ENCODE measurements at places on chromosomes 1 and 21. TPM values are rescaled to one million over a fixed set of nuclear protein-coding genes. Genes with fewer than 3 reads are reported as not detected.

DNA sequence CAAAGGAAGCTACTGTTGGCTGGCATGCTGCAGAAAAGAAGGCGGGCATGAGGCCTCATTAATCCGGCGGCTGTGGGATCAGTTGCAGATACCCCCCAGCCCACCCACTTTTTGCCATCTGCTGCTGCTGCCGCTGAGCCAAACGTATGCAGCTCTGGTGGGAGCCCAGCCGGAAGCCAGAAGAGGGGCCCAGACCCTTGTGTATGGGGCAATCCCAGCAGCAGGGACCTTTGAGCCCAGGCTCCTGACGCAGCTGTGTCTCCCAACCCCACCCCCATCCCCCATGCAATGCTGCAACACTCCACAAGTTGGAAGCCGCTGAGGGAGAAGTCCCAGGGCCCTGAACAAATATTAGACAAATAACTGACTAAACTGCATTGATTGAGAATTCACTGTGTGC lies 106.0 kb downstream of the ELAVL4 start:
- no peaks in the 10 kb centered on the region for H3K4me1 ChIP-seq
- no peak overlapping the region for H3K27ac ChIP-seq
- no peaks in the 10 kb centered on the region for H3K27me3 ChIP-seq
- no peaks in the 10 kb centered on the region for H3K36me3 ChIP-seq

GRCh38 chr1:34212673-34213072 lies 36.0 kb downstream of the C1orf94 start:
- H3K27ac ChIP-seq: no peak overlapping the region
- H3K36me3 ChIP-seq: no peaks in the 10 kb centered on the region
- H3K4me1 ChIP-seq: no peaks in the 10 kb centered on the region
- DNase-seq: no peak
- no peak overlapping the region for H3K4me3 ChIP-seq

DNA sequence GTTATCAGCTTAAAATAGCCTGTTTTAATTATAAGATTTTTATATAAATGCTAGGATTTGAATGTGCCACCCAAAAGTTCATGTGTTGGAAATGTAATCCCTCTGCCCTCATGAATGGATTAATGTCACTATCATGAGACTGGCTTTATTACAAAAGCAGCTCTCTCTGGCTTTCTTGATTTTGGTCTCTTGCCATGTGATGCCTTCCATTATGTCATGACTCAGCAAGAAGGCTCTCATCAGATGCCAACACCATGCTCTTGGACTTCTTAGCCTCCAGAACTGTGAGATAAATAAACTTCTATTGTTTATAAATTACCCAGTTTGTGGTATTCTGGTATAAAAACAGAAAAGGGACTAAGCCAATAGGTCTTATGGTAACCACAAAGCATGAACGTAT lies 6.9 kb upstream of the PRSS38 start:
- no peaks in the 10 kb centered on the region for H3K36me3 ChIP-seq
- H3K4me3 ChIP-seq: no peak overlapping the region
- no peak for DNase-seq
- H3K27ac ChIP-seq: no peak overlapping the region
- peaks cover 7% of the 10 kb centered on the region for H3K4me1 ChIP-seq

SLC6A9 gene
- 0.84 TPM for total RNA-seq

OR2G6 gene
- total RNA-seq: not detected
